ENCODE measurements at places on chromosomes 16 and 17. TPM values are rescaled to one million over a fixed set of nuclear protein-coding genes. Genes with fewer than 3 reads are reported as not detected.
A peak's percentile ranks its signal among the peaks of the same experiment; 100 is the strongest.

GRCh38 chr16:88086571-88087516, 135.6 kb downstream of the BANP start:
- DNase-seq, result no peak
- H3K4me1 ChIP-seq, result no peaks in the 10 kb centered on the region
- no peak overlapping the region for H3K27ac ChIP-seq
- no peaks in the 10 kb centered on the region for H3K27me3 ChIP-seq

- H3K4me1 ChIP-seq, result no peaks in the 10 kb centered on the region
- no peaks in the 10 kb centered on the region for H3K36me3 ChIP-seq
- no peak overlapping the region for H3K4me3 ChIP-seq
- H3K27ac ChIP-seq, result no peak overlapping the region
- H3K27me3 ChIP-seq, result no peaks in the 10 kb centered on the region
- DNase-seq, result no peak
Measured at GRCh38 chr17:67615011-67615561, 102.7 kb upstream of the NOL11 start.

- H3K27me3 ChIP-seq, result no peaks in the 10 kb centered on the region
- no peak overlapping the region for H3K27ac ChIP-seq
- H3K4me1 ChIP-seq, result no peaks in the 10 kb centered on the region
- no peak overlapping the region for H3K4me3 ChIP-seq
Measured at GRCh38 chr16:64983963-64984362, 137.9 kb downstream of the CDH11 start.

GRCh38 chr16:47612711-47613110, 151.6 kb downstream of the PHKB start:
- DNase-seq, result no peak
- no peak overlapping the region for H3K27ac ChIP-seq
- H3K4me1 ChIP-seq, result no peaks in the 10 kb centered on the region
- H3K36me3 ChIP-seq, result no peaks in the 10 kb centered on the region

DNA sequence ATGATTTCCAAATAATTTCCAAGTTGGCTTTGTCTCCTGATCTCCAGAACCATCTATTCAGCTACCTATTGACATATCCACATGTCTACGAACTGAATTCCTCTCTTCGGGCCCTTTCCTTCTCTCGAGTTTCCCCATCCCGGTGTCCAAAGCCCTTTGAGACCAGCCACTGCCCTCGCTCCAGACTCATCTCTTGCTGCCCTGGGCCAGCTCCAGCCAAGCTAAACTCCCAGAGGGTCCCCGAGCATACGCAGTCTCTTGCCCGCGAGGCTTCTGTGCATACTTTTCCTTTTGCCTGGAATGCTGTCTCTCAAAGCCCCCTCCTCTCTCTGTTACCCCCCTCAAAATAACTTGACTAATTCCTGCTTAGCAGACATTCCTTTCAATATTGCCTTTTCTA, 27.2 kb upstream of the TBX2 start:
- H3K4me3 ChIP-seq, result no peak overlapping the region
- H3K36me3 ChIP-seq, result no peaks in the 10 kb centered on the region
- no peak overlapping the region for H3K27ac ChIP-seq
- H3K4me1 ChIP-seq, result no peaks in the 10 kb centered on the region
- H3K27me3 ChIP-seq, result no peaks in the 10 kb centered on the region

DNA sequence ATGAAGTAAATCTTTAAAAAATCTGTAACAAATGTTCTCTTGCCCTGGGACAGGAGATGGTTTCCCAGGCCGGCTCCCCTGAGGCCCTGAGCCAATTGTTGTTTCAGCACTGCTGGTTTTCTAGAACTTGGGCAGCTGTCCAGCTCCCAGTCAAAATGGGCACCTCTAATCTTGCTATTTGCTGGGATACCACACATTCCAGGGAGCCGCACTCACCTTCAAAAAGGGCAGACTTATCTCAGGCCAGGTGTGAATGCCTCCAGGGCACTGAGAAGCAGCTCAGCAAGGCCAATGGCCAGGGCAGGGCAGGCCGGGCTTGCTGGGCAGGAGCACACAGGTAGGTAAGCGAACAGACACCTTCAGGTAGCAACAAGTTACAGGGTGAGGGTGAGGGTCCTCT, 24.4 kb downstream of the TRIM16 start:
- no peaks in the 10 kb centered on the region for H3K36me3 ChIP-seq
- H3K4me1 ChIP-seq, result no peaks in the 10 kb centered on the region
- no peak overlapping the region for H3K4me3 ChIP-seq
- no peak for DNase-seq

- no peak overlapping the region for H3K4me3 ChIP-seq
- DNase-seq, result no peak
- H3K4me1 ChIP-seq, result no peaks in the 10 kb centered on the region
- no peaks in the 10 kb centered on the region for H3K27me3 ChIP-seq
Measured at GRCh38 chr16:79331066-79331465, 269.5 kb downstream of the MAF start.

- H3K4me1 ChIP-seq, result no peaks in the 10 kb centered on the region
- H3K27me3 ChIP-seq, result no peaks in the 10 kb centered on the region
Measured at GRCh38 chr16:1502092-1503004, 9.2 kb downstream of the TELO2 start.

DNA sequence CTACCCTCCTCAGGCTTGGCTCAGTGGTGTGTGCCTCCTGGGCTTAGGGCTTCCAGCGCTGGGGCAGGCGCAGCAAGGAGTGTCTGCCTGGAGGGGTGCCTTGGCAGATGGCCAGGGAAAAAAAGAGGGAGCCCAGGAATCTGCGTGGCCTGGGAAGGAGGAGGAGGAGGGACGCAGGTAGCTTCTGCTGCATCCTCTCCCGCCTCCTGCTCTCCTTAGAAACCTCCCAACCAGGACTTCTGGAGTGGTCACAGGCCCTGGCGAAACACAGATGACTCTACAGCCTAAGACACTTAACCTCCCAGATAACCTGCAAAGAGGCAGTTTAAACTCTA, 7.3 kb upstream of the BCAR1 start:
- no peak overlapping the region for H3K4me3 ChIP-seq
- DNase-seq, result no peak
- no peaks in the 10 kb centered on the region for H3K36me3 ChIP-seq
- H3K4me1 ChIP-seq, result no peaks in the 10 kb centered on the region
- no peak overlapping the region for H3K27ac ChIP-seq

DNA sequence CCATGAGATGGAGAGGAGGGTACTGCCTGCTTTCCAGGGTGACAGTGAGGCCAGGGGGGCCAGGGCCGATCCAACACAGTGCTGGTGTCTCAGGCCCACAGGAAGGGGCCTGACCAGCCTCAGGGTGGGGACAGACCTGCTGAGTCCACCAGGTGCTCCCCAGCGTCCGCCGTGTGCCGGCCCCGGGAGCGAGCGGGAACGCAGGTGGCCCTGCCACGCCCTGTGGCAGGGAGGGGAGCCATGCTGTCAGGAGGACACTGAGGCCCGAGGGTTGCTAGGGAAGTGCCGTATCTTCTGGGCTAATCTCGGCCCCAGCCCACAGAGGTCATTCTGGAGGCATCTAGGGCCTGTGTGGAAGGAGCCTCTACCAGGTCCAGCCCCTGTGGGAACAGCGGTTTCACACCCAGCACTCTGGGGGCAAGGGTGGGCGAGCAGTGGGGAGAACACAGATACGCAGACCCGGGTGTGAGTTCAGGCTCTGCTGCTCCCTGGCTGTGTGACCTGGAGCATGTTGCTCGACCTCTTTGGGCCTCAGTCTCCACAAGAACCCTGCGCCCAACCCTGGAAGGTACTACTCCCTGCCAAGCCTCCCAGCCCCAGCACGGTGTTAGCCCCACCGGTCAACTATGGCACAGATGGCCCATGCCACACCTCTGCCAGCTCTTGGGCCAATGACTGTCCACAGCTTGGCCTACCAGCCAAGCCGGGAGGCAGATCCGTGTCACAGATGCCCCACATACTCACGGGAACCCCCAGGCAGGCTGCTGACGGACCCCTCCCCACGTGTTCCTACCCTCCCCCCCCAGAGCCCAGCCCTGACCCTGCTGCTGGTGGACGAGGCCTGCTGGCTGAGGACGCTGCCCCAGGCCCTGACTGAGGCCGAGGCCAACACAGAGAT, 43.9 kb upstream of the ZC3H18 start:
- DNase-seq, result peak; percentile 24
- H3K4me3 ChIP-seq, result no peak overlapping the region
- no peak overlapping the region for H3K27ac ChIP-seq
- H3K27me3 ChIP-seq, result no peaks in the 10 kb centered on the region

GRCh38 chr17:20955427-20956323, 87.1 kb downstream of the USP22 start:
- no peak overlapping the region for H3K4me3 ChIP-seq
- no peaks in the 10 kb centered on the region for H3K36me3 ChIP-seq
- DNase-seq, result no peak
- H3K27ac ChIP-seq, result peak overlapping the region; percentile 14
- H3K27me3 ChIP-seq, result no peaks in the 10 kb centered on the region
- H3K4me1 ChIP-seq, result no peaks in the 10 kb centered on the region

- no peak overlapping the region for H3K27ac ChIP-seq
- no peaks in the 10 kb centered on the region for H3K36me3 ChIP-seq
- no peaks in the 10 kb centered on the region for H3K4me1 ChIP-seq
- DNase-seq, result no peak
Measured at GRCh38 chr17:67639555-67639954, 78.2 kb upstream of the NOL11 start.

- H3K4me1 ChIP-seq, result no peaks in the 10 kb centered on the region
- H3K27ac ChIP-seq, result no peak overlapping the region
- H3K36me3 ChIP-seq, result no peaks in the 10 kb centered on the region
- H3K27me3 ChIP-seq, result no peaks in the 10 kb centered on the region
Measured at GRCh38 chr16:85579191-85579590, 33.9 kb upstream of the GSE1 start.

GRCh38 chr17:83200751-83201150, 121.3 kb downstream of the METRNL start:
- H3K27ac ChIP-seq, result peak overlapping the region; percentile 83
- no peaks in the 10 kb centered on the region for H3K36me3 ChIP-seq
- H3K4me3 ChIP-seq, result no peak overlapping the region

GRCh38 chr16:66923247-66923731, 2.0 kb downstream of the RRAD start:
- no peak for DNase-seq
- H3K4me3 ChIP-seq, result no peak overlapping the region
- H3K36me3 ChIP-seq, result no peaks in the 10 kb centered on the region
- no peaks in the 10 kb centered on the region for H3K4me1 ChIP-seq
- H3K27me3 ChIP-seq, result no peaks in the 10 kb centered on the region

DNA sequence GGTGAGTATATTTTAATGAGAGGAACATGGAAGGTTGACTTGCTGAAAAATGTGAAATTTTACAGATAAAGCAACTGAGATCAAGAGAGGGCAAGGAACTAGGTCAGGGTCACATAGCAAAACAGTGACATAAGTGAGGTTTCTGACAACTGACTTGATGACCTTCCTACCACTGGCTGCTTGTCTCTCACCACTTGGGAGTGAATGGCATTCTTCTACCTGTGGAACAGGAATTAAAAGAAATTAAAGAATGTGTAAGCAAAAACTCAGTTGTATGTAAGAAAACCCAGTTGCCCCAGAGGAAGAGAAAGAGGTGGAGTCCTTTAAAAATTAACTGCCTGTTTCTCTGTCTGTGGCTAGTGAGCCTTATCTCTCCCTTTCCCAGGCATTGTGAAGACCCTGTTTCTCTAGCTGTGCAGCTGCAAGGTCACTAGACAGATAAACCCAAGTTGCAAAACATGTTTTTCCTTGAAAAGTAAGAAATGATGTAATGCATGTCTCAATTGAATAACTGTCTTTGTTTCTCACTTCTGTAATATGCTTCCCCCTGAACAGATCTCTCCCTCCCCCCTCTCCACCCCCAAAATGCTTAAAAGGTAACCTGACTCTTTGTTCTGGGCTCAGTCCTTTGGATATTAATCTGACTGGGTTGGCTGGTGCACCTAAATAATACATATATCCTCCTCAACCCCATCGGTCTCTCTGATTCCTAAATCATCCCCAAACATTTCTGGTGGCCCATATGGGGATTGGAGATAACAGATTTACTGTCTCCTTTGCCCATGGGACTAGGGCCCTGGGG, 23.4 kb downstream of the ACSM1 start:
- no peaks in the 10 kb centered on the region for H3K4me1 ChIP-seq
- no peaks in the 10 kb centered on the region for H3K27me3 ChIP-seq
- no peak overlapping the region for H3K27ac ChIP-seq
- H3K36me3 ChIP-seq, result no peaks in the 10 kb centered on the region
- DNase-seq, result no peak
- H3K4me3 ChIP-seq, result peak overlapping the region; percentile 17

- no peaks in the 10 kb centered on the region for H3K27me3 ChIP-seq
- DNase-seq, result no peak
- no peaks in the 10 kb centered on the region for H3K36me3 ChIP-seq
- H3K4me3 ChIP-seq, result no peak overlapping the region
- no peak overlapping the region for H3K27ac ChIP-seq
Measured at GRCh38 chr16:35908942-35909341, 2449.5 kb downstream of the TP53TG3F start.

DNA sequence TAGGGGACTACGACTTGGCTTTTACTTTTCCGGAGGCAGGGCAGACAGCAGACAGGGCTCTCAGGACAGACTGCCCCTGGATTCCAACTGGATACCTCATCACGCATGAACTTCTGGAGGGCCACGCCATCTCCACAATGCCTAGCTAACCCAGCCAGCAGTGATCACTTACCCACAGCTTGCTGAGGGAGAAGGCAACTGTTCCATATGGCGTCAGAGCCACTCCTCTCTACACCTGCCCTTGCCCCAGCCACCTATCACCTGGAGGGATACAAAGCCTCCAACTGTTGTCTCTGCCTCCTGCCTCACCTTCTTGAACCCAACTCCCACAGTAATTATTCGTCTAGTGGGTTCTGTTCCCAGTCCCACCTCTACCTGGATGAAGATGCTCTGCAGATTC, 8.8 kb downstream of the MYO19 start:
- no peaks in the 10 kb centered on the region for H3K4me1 ChIP-seq
- no peak overlapping the region for H3K4me3 ChIP-seq
- no peaks in the 10 kb centered on the region for H3K27me3 ChIP-seq
- no peak overlapping the region for H3K27ac ChIP-seq
- peaks cover 23% of the 10 kb centered on the region for H3K36me3 ChIP-seq

DNA sequence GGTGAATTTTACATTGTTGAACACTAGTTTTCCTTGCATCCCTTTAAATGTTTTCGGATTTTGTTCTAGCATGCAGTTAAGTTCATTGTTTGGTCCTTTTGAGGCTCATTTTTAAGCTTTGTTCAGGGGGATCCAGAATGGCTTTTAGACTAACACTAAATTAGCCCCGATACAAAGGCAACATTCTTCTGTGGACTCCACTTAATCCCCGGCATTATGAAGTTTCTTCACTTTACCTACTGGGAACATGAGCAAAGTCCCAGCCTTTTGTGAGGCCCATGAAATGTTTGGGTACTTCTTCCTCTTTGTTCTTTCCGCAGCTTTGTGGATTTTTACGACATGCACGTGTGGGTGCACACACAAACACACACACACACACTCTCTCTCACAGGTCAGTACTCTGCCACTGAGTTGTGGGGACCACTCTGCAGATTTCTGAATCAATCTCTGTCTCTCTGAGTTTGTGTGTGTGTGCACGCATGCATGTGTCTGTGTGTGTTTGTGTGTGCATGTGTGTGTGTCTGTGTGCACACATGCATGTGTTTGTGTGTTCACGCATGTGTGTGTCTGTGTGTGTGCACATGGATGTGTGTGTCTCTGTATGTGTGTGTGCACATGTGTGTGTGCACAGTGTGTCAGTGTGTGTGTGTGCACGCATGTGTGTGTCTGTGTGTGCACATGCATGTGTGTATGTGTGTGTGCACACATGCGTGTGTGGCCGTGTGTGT, 240.4 kb upstream of the TNRC6C start:
- no peaks in the 10 kb centered on the region for H3K4me1 ChIP-seq
- H3K27ac ChIP-seq, result no peak overlapping the region
- no peak overlapping the region for H3K4me3 ChIP-seq
- no peaks in the 10 kb centered on the region for H3K27me3 ChIP-seq
- no peaks in the 10 kb centered on the region for H3K36me3 ChIP-seq
- no peak for DNase-seq

ESRP2 gene
- total RNA-seq, result 45.9 TPM

PNMT gene
- total RNA-seq, result 0.37 TPM

IL17C gene
- total RNA-seq, result not detected

GPRC5B gene
- 4.4 TPM for total RNA-seq

ULK2 gene
- total RNA-seq, result 3.5 TPM

PER1 gene
- 93.6 TPM for total RNA-seq
